ENCODE measurements at places on chromosomes 12 and 14. TPM values are rescaled to one million over a fixed set of nuclear protein-coding genes. Genes with fewer than 3 reads are reported as not detected.

Gene SYCP3
- under 0.01 TPM for total RNA-seq

Gene DEPDC4
- total RNA-seq, result 1.7 TPM

Gene GRIP1
- 0.32 TPM for total RNA-seq

Gene INHBC
- total RNA-seq, result not detected

Gene RIMBP2
- not detected for total RNA-seq

Gene OR4E2
- total RNA-seq, result not detected

Gene CRIP1
- 2.6 TPM for total RNA-seq

Gene RNASE2
- total RNA-seq, result not detected

Gene FAM222A
- total RNA-seq, result 0.43 TPM

Gene CACNA2D4
- total RNA-seq, result 0.97 TPM

Gene FAM181A
- not detected for total RNA-seq

Gene SLC38A4
- 11.0 TPM for total RNA-seq

DNA sequence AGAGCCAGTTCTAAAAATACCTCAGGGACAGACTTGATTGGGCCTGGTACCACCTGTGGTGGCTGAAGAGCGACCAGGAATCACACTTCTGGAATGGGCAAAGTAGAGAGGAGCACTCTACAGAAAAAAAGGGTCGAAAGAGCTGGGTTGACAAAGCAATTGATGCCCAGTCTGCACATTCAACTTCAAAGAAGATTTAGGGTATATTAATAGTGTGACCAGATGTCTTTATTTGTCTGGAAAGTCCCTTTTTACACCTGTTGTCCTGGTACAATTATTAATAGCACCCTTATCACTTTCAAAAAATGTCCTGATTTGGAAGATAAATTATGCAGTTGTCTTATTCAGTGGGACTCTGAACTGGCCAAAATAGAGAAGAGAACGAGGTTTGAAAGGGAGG is 137.5 kb downstream of the DYRK2 start:
- DNase-seq, result no peak

DNA sequence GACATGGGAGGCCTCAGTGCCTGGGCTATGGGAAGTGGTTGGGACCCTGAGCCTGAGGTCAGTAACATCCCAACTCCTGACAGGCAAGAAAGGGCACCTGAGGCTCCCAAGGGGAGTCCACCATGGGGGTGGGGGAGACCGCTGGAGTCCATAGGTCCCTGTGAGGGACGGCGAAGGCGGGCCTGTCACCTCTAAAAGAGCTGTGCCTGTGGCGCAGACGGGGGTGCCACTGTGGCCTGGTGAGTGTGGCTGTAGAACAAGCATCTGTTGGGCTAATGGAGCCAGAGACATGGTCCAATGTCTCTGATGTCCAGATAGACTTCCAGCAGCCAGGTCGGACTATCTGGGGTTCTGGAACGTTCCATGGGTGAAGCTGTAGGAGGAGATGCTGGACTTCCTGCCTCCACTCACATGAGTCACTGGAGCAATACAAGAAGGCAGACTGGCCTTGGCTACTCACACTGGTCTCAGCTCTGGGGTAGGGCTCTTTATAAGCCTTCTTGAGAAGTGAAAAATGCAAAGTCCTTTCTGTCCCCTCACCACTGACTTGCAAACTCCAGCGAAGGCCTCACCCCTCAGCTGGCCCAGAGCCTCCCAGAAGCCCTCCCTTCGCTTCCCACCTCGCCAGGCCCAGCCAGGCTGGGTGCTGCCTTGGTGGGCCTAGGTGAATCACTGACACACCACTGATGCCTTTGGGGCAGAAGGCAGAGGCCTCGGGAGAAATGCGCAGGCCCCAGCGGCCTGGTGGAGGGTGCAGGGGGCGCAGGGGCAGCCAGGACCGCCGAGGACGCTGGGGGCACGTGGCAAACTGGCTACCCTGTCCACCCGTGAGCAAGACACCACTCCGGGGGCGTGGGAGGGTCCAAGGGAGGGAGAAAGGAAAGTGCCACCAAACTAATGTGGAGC is 1.1 kb upstream of the TRAF3 start:
- peak; percentile 55 for DNase-seq

- no peak for DNase-seq
Observed at GRCh38 chr14:48937541-48938195, 648.5 kb downstream of the RPS29 start.

GRCh38 chr14:20428010-20428365 is 8.0 kb downstream of the KLHL33 start:
- DNase-seq, result no peak

GRCh38 chr14:90678846-90679362 is 137.3 kb downstream of the TTC7B start:
- no peak for DNase-seq

- peak; percentile 22 for DNase-seq
Observed at GRCh38 chr14:32345311-32345791, 16.3 kb downstream of the AKAP6 start.

DNA sequence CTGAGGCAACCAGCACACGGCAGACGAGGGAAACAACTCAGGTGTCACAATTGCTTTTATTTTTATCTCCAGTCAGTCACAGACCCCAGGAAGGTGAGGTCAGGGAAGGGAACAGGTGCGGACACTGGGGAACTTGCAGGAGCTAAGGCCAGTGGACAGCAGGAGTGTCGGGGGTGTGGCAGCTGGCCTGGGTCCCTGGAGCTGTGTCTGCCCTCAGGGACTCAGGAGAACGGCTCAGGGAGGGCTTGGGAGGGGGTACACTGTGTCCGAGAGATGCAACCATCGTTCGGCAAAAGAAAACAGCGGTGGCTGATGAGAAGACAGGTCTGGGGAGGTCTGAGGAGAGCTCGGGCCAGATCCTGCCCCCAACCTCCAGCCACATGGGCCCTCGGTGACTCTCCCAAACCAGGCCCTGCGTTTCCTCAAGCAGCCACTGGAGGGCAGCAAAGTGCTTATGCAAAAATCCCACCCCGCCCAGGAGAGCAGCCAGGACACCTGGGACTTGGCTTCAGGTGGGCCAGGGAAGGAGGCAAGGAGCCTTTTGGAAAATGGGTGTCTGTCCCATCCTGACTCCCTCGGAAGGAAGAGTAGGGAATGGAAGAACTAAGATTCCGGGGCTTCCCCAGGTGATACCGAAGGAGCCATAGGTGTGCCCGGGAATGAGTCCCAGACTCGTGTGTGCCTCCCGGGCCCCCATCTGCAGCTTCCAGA is 24.1 kb upstream of the BCDIN3D start:
- peak; percentile 70 for DNase-seq

- no peak for DNase-seq
Observed at GRCh38 chr14:88321692-88322503, 1.2 kb downstream of the KCNK10 start.

DNA sequence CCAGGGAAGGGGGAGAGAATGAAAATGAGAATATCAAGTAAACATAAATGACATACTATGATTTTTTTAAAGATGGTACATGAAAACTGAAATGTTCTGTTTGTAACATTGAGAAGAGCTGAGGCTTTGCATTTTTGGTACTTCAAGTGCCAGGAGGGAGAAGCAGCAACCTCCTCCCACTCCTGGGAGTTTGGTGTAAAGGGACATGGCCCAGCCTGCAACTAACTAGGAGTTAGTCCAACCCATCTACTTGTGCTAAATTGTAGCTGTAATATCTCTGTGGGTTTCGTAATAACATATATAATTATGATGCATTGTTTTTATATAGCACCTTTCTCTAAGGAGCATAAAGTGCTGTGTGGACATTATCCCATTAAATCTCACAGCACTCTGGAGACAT is 517.5 kb downstream of the NELL2 start:
- no peak for DNase-seq

DNA sequence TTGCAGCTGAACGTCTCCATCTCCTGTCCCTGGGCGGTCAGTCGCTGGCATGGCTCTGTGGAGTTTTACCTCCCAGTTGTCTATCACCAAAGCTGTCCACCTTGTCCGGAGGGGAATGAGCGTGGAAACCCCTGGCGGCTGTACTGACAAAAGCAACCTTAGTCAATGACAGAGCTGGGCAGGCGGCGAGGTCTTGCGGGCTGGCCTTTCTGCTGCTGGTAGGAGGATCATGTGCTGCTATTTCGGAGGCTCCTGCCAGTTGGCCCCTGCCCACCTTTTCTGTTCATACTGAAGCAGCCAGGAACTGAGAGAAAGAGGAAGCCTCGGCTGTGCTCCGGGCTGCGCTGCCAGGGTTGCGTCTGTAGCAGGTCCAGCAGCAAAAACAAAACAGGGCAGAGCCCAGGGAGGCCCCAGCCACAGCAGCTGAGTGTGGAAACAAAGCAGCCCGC is 57.7 kb downstream of the HMGA2 start:
- DNase-seq, result peak; percentile 72

- DNase-seq, result no peak
Observed at GRCh38 chr12:122861587-122861970, 26.3 kb downstream of the HIP1R start.

- DNase-seq, result peak; percentile 96
Observed at GRCh38 chr14:50955373-50956043, 11.2 kb upstream of the PYGL start.

DNA sequence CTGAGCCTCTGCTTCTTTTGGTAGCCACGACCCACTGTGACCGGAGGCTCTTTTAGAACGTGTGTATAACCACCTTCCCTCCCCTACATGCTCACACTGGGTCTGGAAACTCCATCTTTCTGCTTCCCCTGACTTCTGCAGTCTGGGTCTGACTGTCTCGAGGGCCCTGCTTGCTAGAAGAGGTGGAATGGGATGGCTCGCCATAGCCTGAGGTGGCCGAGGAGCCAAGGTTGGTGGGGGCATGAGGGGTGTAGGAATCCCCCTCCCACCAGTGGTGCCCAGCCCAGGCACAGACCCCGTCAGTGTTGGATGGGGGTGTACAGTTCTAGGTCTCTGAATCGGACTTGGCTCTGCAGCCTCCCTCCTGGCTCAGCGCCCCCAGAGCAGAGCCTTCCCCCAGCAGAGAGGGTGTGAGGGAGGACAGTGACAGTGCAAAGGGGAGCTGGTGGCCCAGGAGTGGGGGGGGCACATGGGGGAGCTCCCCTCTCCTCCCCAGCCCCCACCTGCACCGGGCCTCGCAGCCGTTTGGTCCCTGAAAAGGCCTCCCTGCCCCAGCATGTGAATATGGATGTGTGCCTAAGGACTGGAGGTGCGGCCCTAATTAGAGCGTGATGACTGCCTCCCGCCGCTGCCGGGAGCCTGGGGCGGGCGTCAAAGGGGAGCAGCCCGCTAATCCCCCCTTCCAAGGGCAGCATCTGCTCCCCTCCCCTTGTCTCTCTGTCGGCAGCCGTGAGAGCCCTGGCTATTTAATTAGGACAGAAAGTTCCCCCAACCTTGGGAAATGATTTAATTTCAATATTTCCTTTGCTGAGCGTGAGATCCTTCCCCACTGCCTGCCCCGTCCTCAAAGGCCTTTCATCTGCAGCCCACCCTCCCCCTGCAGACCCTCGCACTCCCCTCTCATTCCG is 196.2 kb upstream of the C14orf180 start:
- DNase-seq, result no peak

- no peak for DNase-seq
Observed at GRCh38 chr14:39140170-39140569, 26.0 kb downstream of the GEMIN2 start.

GRCh38 chr14:35406090-35406489 is 1.5 kb upstream of the NFKBIA start:
- no peak for DNase-seq

GRCh38 chr12:69660164-69660863 is 38.8 kb downstream of the BEST3 start:
- DNase-seq, result no peak

DNA sequence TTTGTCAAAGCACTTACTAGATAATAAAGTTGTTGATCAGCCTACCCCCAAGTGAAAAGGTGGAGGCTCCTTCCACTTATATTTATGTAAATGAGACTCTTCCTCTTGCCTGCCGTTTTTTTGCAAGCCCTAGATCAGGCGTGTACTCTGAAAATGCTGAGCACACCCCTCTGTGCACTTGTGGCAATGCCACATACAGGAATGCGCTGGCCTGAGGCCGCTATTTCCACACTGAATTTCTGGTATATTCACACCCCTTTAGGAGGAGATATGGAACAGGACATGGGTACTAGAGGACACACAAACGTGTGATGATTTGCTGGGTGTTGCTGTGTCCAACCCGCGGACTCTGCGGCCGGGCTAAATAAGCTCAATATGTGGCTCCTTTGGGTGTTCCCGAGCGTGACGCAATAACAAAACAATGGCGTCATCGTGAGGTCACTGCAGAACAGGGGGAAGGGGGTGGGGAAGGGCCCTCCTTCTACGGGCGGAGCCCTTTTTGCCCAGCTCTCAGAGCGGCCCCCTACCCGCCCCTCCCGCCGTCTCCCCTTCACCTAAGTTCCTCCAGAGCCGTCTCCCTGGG is 554 bp upstream of the TSPAN31 start:
- peak; percentile 90 for DNase-seq

- no peak for DNase-seq
Observed at GRCh38 chr14:82766123-82766522, 1232.5 kb upstream of the SEL1L start.

- DNase-seq, result no peak
Observed at GRCh38 chr14:33836900-33837577, 113.8 kb downstream of the EGLN3 start.

DNA sequence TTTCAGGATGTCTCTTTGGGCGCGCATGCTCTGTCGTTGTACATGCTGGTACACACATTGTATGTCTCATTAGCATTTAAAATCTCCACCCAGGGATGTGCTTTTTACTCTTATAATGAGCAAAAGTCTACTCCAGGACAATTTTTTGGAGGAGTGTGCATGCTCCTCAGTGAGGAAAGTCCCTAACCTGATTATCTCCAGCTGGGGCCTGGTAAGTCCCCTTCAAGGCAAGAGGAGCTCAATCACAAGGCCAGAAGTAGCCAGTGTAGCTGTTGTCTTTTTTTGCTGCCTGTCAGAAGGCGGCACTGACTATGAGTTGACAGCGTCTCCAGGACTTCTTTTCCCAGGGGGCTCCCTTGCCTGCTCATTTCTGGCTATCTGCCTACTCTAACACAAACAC is 218.3 kb upstream of the CNTN1 start:
- no peak for DNase-seq

DNA sequence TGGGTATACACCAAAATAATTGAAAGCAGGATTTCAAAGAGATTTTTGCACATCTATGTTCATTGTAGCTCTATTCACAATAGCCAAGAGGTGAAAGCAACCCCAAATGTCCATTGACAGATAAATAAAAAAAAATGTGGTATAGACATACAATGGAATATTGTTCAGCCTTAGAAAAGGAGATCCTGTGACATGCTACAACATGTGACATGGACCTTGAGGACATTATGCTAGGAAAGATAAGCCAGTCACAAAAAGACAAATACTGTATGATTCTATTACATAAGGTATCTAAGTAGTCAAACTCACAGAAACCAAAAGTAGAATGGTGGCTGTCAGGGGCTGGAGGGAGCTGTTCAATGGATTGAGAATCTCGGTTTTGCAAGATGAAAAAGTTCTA is 12.1 kb downstream of the GPRC5D start:
- DNase-seq, result no peak
